ENCODE measurements at places on chromosomes 3 and 15. TPM values are rescaled to one million over a fixed set of nuclear protein-coding genes. Genes with fewer than 3 reads are reported as not detected.
A peak's percentile ranks its signal among the peaks of the same experiment; 100 is the strongest.

DNA sequence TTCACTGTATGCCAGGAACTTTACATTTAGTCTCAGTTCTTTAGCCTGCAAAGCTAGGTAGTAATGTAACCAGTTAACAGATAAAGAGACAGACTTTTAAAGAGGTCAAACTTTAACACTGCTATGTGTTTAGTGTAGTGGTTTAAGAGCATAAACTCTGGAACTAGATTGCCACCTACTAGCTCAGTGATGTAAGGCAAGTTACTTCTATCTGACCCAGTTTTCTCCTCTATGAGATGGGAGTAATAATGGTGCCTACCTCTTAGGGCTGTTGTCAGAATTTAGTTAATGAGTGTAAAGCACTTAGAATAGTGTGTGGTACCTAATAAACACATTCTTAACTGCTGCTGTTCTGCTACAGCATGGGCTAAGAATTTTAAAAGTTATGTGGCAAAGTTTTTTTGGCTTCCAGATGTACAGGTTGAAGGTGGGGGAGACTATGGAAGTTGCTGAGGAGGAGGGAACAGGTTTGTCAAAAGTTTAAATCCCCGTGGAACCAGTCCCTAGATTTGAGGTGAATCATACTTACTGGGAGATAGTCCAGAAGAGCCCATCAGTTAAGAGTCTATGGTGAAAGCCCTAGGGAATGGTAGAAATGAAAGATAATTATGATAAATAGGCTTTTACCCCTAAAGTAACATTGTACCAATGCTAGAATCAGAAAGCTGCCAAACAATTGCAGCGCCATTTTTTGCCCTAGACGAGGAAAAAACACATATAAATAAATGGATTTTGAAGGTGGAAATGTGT lies 13.9 kb downstream of the TSC22D2 start:
- DNase-seq: no peak
- no peak overlapping the region for H3K27ac ChIP-seq
- H3K4me3 ChIP-seq: no peak overlapping the region
- H3K4me1 ChIP-seq: peaks cover 40% of the 10 kb centered on the region

DNA sequence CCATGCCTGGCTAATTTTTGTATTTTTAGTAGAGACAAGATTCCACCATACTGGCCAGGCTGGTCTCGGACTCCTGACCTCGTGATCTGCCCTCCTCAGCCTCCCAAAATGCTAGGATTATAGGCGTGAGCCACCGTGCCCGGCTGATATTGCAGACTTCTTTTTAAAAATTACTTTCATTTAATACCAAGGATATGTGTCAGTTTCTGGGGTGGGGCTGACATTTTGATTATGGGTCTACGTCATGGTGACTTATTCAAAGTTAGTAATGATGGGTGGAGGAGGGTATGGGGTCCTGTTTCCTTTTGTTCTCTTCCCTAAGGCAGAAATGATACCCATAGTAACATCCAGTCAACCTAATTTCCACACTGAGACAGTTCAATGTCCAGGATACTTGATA lies 34.7 kb downstream of the GBE1 start:
- H3K36me3 ChIP-seq: no peaks in the 10 kb centered on the region
- no peak overlapping the region for H3K4me3 ChIP-seq
- no peak for DNase-seq
- no peaks in the 10 kb centered on the region for H3K27me3 ChIP-seq
- H3K4me1 ChIP-seq: no peaks in the 10 kb centered on the region
- H3K27ac ChIP-seq: no peak overlapping the region

DNA sequence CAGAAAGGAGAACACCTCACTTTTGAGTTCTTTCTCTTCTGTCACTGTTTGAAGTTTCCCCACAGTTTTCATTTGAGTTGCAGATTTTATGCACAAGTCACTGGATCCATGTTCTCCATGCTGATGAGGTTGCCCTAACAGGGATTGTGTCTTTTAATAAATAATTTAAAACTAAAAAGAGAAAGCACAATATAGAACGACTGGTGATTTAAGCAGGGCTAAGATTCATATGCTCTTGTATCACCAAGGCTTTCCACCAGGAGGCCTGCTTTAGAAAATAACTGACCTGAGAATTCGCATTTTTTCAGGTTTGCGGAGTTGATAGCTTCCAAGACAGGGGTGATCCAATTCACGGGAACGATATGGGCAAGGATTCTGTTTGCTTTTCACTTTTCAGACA lies 252.0 kb upstream of the VEPH1 start:
- no peaks in the 10 kb centered on the region for H3K27me3 ChIP-seq
- no peak overlapping the region for H3K4me3 ChIP-seq
- no peaks in the 10 kb centered on the region for H3K36me3 ChIP-seq
- H3K4me1 ChIP-seq: no peaks in the 10 kb centered on the region
- no peak for DNase-seq

GRCh38 chr15:22838292-22839042 lies at the start of gene NIPA2:
Gene NIPA2 (plus strand): TSS chr15:22838666. CDS start chr15:22851732, 13,066 bp downstream.
- peaks cover 10% of the 10 kb centered on the region for H3K36me3 ChIP-seq
- peaks cover 17% of the 10 kb centered on the region for H3K4me1 ChIP-seq
- H3K27ac ChIP-seq: peak within 1 kb of the TSS; percentile 94
- peak; percentile 99 for DNase-seq
- H3K27me3 ChIP-seq: no peaks in the 10 kb centered on the region

DNA sequence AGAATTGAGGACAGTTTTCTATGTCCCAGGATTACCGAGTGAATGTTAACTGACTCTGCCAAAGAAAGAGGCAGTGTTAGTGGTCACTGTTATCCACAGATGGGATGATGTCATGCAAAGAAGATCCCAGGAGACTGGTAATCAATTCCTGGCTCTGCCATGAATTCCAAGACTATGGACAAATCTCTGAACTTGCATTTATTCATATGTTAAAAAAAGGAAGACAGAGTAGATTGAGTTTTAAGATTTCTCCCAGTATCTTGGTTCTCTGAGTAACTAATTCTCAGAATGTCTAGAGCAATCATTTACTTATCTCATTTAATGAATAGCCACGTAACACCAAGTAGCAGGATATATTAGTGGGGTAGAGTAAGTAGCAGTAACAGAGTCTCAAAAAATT lies 11.5 kb upstream of the MAP3K13 start:
- H3K27ac ChIP-seq: no peak overlapping the region
- H3K4me1 ChIP-seq: no peaks in the 10 kb centered on the region
- no peaks in the 10 kb centered on the region for H3K36me3 ChIP-seq
- no peak for DNase-seq

DNA sequence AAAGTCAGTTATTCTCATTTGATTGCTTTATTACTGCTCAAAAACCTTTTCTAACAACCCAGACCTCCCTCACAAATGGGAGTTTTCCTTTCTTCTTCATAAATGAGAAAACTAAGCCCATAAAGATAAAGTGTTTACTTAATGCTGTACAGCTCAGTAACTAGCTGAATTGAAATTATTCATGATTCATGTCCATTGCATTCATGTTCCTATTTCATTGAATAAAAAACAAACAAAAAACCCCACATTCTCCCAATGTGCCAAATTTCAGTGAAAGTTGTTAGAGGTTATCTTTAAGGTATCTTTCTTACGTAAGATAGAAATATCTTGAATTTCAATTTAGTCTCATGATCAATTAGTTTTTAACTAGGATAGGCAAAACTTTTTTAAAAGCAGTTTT lies 2.8 kb downstream of the PLSCR2 start:
- H3K36me3 ChIP-seq: no peaks in the 10 kb centered on the region
- no peak overlapping the region for H3K27ac ChIP-seq
- H3K4me1 ChIP-seq: no peaks in the 10 kb centered on the region
- H3K4me3 ChIP-seq: no peak overlapping the region
- no peaks in the 10 kb centered on the region for H3K27me3 ChIP-seq
- no peak for DNase-seq

DNA sequence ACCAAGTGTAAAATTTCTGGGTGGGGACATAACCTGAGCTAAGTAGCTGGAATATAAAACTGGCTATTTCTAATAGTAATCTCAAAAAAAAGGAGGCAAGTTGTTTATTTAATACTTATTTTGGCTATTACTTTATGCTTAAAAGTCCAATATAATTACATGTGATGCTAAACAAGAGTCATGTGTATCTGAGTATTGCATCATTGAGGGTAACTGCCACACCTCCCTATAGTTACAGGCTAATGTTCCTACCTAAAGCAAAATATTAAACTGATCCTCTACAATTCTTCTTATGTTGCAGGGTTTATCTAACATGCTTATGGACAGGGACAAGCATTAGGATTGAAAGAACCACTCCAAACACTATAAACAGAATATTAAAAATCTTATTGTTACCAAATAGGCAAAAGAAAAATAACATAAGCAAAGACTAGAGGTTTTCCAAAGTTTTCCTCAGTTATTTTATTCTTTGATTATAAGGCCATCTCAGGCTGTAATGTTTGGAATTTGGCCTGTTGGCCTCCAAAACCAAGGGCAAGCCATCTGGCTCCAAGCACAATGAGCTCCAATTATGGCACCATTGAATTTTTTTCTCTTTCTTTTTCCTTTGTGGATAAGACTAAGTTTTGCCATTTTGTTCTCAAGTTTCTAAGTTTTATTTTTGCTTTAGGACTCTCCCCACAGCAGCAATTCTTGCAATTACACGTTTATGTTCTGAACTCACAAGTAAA lies 75.8 kb upstream of the ABI3BP start:
- H3K36me3 ChIP-seq: no peaks in the 10 kb centered on the region
- no peak overlapping the region for H3K4me3 ChIP-seq

- no peak for DNase-seq
- no peak overlapping the region for H3K4me3 ChIP-seq
- H3K4me1 ChIP-seq: peaks cover 27% of the 10 kb centered on the region
- H3K27ac ChIP-seq: no peak overlapping the region
- no peaks in the 10 kb centered on the region for H3K27me3 ChIP-seq
Measured at GRCh38 chr15:52097180-52097579, 15.4 kb downstream of the BCL2L10 start.

DNA sequence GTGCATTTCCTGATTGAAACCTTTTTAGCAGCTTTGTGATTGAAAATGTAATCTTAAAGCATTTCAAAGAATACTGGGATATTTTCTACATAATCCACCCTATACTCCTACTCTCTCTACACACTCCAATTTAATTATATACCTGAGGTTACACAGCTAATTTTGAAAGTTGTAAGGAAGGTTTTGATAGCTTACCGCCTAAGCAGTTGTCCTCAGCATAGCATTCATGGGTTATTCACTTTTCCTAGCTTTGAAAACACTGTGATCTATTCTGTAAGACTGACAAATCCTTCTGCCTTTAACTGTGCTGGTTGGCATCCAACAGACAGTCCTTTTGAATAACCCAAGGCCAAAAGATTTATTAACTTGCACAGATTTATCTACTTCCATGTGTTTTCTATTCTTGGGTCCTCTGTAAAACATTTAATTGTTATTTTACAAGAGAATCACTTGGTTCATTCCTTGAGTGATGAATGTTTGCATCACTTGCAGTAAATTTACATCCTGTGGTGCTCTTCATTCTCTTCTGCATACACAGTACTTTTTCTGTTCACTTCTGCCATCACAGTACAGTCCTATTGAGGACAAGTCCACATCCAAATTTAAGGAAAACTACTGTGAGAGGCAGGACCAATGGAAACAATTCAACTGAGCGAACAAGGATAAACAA lies 44.8 kb downstream of the SERPINI1 start:
- no peak overlapping the region for H3K27ac ChIP-seq
- no peaks in the 10 kb centered on the region for H3K4me1 ChIP-seq
- H3K4me3 ChIP-seq: no peak overlapping the region
- H3K36me3 ChIP-seq: no peaks in the 10 kb centered on the region
- H3K27me3 ChIP-seq: no peaks in the 10 kb centered on the region

GRCh38 chr3:185405243-185405642 lies 42.3 kb downstream of the MAP3K13 start:
- H3K27me3 ChIP-seq: no peaks in the 10 kb centered on the region
- H3K27ac ChIP-seq: no peak overlapping the region
- DNase-seq: no peak
- H3K4me1 ChIP-seq: peaks cover 7% of the 10 kb centered on the region
- no peak overlapping the region for H3K4me3 ChIP-seq

DNA sequence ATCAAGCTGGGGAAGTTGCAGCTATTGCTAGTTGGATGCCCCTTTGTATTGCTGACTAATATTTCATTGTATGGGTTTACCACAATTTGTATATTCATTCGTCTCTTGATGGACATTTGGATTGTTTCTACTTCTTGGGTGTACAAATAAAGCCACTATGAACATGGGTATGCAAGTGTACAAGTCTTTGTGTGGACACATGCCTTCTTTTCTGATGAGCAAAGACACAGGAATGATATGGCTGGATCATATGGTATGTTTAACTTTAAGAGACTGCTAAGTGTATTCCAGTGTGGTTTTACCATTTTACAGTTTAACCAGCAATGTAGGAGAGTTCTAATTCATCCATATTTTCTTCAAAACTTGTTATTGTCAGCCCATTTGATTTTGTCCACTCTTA lies 32.2 kb downstream of the NECTIN3 start:
- H3K4me1 ChIP-seq: peaks cover 6% of the 10 kb centered on the region
- no peak overlapping the region for H3K4me3 ChIP-seq
- H3K36me3 ChIP-seq: no peaks in the 10 kb centered on the region
- no peak overlapping the region for H3K27ac ChIP-seq
- H3K27me3 ChIP-seq: no peaks in the 10 kb centered on the region

GRCh38 chr3:185164428-185165217 lies 11.8 kb upstream of the C3orf70 start:
- H3K36me3 ChIP-seq: no peaks in the 10 kb centered on the region
- H3K4me3 ChIP-seq: no peak overlapping the region
- H3K27me3 ChIP-seq: no peaks in the 10 kb centered on the region
- H3K4me1 ChIP-seq: no peaks in the 10 kb centered on the region
- H3K27ac ChIP-seq: no peak overlapping the region

DNA sequence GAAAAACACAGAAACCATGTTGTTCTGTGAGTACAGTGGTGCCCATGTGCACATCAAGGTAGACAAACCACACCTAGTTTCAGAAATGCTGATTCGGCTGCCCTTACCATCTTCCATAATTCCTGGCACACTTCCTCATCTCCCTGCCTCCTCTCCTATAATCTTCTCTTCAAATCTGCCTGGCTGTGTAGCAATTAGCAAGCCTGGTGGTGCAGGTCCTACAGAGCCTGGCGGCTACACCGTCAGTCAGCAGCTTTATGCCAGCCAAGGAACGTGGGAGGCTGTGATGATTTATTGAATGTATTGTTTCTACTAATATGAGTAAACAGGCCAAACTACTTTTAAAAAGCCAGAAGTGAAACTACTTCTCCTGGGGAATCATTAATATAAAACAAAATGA lies 106.8 kb downstream of the SEMA6D start:
- H3K4me3 ChIP-seq: no peak overlapping the region
- H3K27ac ChIP-seq: no peak overlapping the region
- no peak for DNase-seq
- H3K4me1 ChIP-seq: no peaks in the 10 kb centered on the region

DNA sequence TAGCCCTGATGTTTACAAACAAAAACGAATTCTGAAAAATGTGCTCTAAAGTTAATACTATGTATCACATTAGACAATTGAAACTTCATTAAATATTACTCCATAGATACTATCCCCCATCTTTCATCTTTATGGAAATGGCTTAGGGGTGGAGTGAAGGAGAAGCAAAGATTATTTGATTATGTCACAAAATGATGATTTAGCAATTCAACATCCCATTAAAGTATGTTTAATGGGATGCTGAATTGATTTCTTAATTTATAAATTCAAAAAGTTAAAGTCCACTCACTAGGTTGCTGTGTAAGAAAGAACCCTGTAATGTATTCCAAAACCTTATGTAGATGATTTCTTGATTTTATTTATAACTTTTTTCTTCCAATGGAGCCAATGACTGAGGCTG lies 201.1 kb downstream of the WDR72 start:
- no peaks in the 10 kb centered on the region for H3K27me3 ChIP-seq
- no peak overlapping the region for H3K4me3 ChIP-seq
- H3K4me1 ChIP-seq: no peaks in the 10 kb centered on the region
- no peak for DNase-seq
- no peak overlapping the region for H3K27ac ChIP-seq

Gene TNFAIP8L3
- 10.9 TPM for total RNA-seq

Gene RYR3
- 0.61 TPM for total RNA-seq

Gene RASL12
- total RNA-seq: 20.2 TPM

Gene SLC12A1
- not detected for total RNA-seq

All from upper lobe of right lung (tissue), 1 donor.